ENCODE measurements at places on chromosomes 2 and 18.

- peak; percentile 85 for DNase-seq
Observed at GRCh38 chr18:35572644-35573043, 8.9 kb upstream of the GALNT1 start.

DNA sequence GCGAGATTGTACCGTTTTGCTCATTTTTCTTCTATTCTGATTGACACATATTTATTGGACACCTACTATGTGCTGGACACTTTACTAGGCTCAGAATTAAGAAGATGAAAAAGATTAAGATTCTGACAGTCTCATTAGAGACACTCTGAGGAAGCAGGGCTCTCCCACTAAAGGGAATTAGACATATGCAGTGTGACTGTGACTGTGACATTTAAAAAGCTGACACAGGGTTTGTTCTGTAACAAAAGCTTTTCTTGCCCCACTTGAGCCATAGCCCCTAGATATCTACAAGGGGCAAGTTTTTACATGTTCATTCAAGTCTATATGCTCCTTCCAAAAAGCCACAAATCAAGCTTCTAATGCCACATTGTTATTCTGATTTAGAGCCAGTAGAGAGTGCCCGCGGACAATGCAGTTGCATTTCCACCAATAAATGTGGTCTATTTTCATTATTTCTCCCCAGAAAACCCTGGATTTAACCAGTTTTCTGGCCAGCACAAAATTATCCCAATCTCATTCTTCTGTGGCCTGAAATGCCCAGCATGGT, 9.8 kb downstream of the ARHGAP25 start:
- DNase-seq: no peak

DNA sequence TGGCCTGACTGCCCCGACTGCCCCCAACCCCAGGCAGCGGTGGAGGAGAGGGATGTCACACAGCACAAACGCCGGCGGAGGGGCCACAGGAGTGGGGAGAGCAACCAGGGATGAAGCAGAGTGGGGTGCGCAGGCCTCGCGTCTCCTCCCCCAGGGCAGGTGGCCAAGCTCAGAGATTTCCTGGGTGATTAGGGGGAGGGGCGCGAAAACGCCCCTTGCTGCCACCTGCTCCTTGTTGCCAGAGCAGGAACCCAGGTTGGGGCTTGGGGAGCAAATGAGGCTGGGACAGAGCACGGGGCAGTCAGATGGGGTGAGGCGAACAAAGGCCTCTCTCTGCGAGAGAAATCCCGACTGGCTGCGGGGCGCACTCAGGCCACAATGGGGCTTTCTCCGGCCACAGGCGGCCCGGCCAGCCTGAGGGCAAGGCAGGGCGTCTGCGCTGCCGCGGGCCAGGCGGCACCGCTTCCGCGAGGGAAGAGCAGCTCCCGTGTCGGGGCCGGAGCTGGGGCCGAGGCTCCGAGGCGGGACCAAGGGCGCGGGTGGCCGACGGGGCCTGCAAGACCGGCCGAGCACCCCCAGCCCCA, 11.5 kb downstream of the TEX44 start:
- peak; percentile 92 for DNase-seq

- DNase-seq: no peak
Observed at GRCh38 chr2:132984731-132985130, 314.7 kb upstream of the LYPD1 start.

- no peak for DNase-seq
Observed at GRCh38 chr18:67735506-67735905, 219.0 kb upstream of the DSEL start.

- DNase-seq: no peak
Observed at GRCh38 chr18:79486356-79487182, 90.8 kb downstream of the NFATC1 start.

DNA sequence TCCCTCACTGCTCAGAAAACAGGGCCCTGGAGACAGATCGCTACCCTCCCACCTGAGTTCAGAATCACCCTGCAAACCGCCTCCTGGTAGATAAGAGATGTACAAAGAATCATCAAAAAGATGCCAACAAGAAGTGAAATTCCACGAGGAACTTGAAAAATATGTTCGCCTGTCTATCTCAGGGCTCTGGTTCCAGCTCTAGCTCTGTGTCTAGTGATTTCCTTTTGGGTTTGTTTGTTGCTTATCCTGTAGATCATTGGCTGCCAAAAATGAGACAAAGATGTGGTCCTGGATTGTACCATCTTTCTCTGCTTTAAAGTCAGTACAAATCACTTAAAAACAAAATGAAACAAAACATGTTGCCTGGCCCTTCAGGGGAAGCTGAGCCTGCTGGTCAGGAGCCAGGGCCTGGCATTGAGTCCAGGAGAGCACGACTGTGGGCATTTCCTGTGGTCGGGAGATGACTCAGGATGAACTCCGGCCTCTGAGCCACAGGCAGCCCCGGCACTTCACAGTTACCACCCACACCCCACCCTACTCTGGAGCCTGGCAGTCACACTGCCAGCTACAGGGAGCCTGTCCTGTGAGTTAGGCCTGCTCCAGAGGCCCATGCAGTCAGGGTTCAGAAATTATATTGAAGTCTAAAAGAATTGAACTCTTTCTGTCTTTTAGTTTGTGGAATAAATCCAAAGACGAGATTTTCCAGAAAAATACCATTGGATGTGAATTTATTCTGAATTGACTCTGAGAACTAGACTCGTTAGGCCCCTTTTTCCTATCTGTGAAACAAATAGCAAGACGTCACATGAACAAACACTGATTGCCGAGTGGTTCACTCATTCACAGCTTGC, 8.0 kb upstream of the ITGB6 start:
- peak; percentile 88 for DNase-seq

- DNase-seq: no peak
Observed at GRCh38 chr18:67467188-67467587, 49.3 kb downstream of the DSEL start.

GRCh38 chr2:173751245-173751975, 213.8 kb downstream of the SP3 start:
- DNase-seq: no peak

GRCh38 chr18:55522011-55522410, 66.0 kb downstream of the TCF4 start:
- DNase-seq: peak; percentile 9

DNA sequence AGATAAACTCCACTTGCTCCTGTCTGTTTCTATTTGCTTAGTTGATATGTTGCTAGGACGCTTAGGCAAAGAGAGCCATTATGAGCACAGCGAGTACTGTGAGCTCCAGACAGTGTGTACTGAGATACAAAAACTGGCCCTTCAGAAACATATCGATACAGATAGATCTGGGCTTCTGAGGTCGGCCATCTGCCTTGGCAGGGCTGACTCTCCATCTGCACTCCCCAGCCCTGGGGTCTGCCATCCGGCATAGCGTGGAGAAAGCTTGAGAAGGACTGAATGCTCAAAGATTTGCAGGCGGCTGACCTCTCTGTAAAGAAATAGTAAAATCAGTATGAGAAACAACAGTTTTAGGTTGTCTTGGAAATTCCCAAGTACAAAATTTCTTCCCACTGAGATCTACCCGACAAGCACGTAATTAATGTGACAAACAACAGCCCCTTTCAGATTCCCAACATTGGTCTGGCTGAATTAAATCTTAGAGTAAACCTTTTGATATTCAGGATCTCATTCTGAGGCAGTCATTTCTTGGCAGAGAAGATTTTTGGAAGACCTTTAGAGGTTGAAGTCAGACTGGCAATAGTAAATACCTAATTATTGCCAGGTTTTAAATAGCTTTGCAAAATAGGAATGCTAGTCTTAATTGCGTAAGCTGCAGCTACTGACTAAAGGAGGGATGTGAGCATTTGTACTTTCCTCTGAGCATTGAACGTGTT, 127.4 kb downstream of the CHST9 start:
- DNase-seq: no peak

DNA sequence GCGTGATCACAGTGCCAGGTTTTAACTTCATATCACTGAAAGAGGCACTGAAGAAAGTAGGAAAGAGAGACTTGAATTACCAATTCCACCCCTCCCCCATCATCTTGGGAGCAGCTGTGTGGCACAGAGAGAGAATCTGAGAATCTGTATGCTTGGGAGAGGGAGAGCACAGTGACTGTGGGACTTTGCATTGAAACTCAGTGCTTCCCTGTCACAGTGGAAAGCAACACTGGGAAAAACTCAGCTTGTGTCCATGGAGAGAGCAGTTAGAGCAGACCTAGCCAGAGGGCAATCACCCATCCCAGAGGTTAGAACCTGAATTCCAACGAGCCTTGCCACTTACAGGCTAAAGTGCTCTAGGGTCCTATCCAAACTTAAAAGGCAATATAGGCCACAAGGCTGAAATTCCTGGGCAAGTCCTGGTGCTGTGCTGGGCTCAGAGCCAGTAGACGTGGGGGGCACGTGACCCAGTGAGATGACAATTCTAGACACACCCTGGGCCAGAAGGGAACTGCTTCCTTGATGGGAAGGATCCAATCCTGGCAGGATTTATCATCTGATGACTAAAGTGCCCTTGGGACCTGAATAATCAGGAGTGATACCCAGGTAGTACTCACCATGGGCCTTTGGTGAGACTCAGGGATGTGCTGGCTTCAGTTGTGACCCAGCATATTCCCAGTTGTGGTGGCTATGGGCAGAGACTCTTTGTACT, 15.5 kb upstream of the ABCB11 start:
- no peak for DNase-seq

DNA sequence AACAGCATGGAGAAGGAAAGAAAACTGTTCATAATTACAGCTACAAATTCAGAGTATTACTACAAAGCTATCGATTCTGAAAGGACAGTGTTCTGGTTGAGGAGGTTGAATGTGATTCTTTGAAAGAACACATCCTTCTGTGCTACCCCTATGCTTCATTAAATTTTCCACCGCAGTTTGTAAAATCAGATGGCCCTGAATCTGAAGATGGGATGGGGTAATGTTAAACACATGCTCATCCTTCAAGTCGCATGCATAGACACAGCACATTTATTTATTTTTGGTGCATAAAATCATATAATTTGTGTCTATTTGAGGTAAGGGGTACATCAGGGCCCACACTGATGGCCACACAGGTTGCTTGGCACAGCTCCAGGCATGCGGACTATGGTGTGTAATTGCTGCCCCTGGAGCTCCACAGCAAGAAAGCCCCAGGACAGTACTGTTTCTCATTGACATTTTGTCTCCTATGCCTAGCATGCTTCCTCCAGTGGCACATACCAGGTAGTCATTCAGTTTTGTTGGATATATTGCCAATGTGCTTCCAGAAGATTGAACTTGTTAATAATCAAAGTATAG, 238.8 kb upstream of the TANK start:
- DNase-seq: no peak

- DNase-seq: no peak
Observed at GRCh38 chr2:45273412-45274249, 264.4 kb upstream of the SIX2 start.

DNA sequence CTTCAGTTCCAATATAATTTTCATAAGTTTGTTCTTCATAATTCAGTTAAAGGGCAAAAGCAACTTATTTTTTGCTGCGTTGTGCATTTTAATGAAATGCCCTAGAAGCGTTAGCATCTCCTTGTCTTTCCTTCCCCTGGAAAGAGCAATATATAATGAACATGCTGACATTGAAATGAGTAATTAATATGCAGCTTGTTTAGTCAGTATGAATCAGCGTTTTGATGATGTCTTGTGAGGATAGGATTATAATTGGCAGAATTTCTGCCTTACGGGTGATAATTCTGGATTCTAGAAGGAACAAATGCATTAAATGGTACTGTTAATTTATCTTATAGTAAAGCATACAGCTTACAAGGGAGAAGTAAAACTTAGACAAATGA, 152.3 kb upstream of the MMADHC start:
- DNase-seq: no peak

GRCh38 chr2:158778243-158778642, 16.9 kb upstream of the DAPL1 start:
- peak; percentile 84 for DNase-seq

GRCh38 chr2:46459694-46460093, 19.7 kb upstream of the TMEM247 start:
- no peak for DNase-seq

- peak; percentile 92 for DNase-seq
Observed at GRCh38 chr2:57205241-57205640, 841.4 kb upstream of the VRK2 start.

DNA sequence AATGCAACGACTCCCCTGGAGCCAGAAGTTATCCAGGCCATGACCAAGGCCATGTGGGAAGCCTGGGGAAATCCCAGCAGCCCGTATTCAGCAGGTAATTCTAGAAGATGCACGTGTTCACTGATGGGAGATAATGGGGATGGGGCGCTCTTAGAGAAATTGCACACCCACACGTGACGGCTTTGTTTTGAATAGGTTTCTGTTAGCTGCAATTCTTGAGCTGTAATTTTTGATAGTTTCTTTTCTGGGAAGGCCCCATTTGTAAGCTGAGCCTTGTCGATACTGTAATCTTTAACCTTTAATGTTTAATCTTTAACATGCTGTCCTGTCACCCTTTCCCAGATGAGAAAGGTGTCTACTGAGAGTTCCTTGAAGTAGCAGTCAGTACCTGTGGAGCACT, 3.6 kb downstream of the SCLY start:
- DNase-seq: no peak

- no peak for DNase-seq
Observed at GRCh38 chr2:145260081-145260480, 740.2 kb upstream of the ZEB2 start.
